ENCODE measurements at places on chromosomes 5 and 9.

- no peak for DNase-seq
Observed at GRCh38 chr5:683551-684481, 9.3 kb downstream of the TPPP start.

DNA sequence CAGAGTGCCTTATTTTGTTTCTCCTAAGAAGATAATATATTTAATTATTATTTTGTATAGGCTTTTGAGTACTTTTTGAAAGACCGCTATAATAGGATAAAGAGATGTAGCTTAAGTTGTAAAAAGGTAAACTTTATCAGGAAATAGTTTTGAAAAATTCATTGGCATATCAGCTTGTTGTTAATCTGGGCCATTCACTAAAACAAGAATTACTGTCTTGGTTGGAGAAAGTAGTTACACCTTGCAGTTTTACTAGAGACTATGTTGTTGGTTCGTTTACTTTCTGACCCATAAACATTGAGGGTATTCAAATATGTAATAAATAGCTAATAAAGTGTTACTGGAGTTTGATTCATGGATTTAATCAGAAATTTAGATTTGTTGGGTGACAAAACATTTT lies 33.7 kb downstream of the TNPO1 start:
- DNase-seq, result no peak

DNA sequence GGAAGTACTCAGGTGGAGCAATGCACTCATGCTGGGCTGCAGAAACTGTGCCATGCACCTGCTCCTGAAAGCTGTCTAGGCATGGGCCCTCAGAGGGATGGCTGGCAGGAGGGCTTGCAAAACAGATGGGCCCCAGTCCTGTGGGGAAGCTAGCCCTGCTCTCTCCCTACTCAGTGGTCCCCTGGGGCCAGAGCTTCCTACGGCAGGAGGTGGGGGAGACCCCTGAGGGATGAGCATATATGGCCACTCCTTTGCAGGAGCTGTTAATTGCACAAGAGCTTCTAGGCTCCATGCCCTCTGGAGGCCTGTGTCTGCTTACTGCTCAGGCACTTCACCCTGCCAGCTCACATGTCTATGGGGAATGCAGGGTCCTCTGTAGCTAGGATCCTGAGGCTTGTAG lies 545.3 kb upstream of the PTPRD start:
- no peak for DNase-seq

DNA sequence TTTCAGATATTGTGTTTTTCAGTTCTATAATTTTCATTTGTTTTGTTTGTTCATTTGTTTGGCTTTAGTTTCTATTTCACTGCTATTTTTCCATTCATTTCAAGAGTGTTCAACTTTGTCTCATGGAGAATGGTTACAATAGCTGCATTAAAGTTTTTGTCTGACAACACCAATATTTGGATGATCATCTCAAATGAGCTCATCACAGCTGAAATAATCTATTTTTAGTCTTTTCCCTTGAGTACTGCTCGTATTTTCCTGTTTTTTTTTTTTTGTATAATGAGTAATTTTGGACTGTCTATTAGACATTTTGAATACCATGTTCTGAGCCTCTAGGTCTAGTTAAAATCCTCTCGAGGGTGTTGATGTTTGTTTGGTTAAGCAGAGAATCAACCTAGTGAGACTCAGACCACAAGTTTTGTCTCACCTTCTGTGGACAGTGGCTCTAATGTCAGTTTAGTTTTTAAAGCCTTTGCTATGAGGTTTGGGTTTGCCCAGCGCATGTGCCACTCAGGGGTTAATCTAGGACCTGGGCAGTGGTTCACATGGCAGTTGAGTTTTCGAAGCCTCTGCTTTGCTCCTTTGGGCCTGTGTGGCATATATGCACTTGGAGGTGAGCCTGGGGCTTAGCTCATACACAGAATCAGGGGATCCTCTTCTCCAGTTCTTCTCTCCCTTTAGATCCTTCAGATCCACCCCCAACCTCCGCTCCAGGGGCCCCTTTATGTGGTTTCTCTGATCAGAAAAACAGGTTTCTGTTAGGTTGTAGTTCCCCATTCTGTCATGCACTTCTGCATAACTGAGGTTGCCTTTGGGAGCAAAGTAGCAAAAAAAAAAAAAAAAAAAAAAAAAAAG lies 79.8 kb downstream of the ARSB start:
- DNase-seq, result no peak

DNA sequence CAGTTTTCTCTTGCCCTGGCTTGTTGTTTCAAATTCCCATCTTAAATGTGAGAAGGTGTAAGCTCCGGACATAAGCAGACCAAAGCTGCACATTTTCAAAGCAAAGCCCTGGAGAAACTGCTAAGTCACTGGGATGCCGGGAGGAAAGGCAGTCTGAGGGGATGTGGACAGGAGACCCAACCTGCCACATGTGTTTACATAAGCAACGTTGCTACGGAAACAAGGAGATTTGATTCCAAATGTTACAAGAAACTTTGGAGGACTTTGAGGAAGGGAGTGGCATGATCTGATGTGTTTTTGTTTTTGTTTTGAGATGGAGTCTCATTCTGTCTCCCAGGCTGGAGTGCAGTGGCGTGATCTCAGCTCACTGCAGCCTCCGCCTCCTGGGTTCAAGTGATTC lies 25.7 kb upstream of the INSYN2B start:
- DNase-seq, result no peak

DNA sequence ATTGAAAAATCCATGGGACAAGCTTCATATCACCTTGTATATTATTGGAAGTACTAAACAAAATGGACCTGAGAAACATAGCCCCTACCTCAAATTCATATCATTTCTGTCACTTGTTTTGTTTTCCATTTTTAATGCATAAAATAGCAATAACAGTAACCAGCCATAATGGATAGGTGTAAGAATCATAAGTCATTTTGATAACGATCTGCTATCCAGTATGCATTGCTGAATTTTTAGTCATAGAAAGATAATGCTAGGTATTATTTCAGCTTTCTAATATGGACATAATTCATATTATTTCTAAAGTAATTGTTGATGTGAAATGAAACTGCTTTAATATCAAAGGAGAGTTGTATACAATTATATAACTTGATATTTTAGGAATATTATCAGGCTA lies 1.1 kb upstream of the LRRC70 start:
- DNase-seq, result no peak

DNA sequence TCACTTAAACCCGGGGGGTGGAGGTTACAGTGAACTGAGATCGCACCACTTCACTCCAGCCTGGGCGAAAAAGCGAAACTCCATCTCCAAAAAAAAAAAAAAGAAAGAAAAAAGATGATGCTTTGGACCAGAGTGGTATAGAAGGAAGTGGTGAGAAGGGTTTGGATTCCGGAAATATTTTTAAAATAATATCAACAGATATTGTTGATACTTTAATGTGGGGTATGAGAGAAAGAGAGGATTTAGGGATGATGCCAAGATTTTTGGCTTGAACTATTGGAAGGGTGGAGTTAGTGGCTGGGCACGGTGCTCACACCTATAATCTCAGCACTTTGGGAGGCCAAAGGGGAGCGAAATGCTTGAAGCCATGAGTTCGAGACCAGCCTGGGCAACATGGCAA lies 49.6 kb upstream of the PLIN2 start:
- no peak for DNase-seq

DNA sequence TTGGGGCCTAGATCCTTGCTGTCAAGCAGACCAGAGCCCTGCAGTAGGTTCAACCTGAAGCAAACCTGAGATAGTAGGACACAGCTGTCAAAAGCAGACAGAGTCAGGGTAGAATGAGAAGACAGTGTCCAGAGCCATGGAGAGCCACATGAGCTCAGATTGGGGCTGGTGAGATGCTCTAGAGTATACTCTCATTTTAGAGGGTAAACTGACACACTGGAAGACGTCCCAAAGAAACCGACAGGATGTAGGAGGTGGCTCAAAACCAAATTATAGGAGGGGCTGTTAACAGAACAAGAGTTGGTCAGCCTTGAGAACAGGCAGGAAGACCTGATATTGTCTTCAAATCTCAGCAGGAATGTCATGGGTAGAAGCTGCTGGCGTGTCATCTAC lies 11.5 kb downstream of the CCDC69 start:
- DNase-seq, result no peak

GRCh38 chr9:101639311-101639710 lies 44.5 kb upstream of the PPP3R2 start:
- DNase-seq, result no peak

- no peak for DNase-seq
Observed at GRCh38 chr5:30401479-30402058, 791.9 kb upstream of the CDH6 start.

GRCh38 chr9:34500623-34501267 lies 22.0 kb downstream of the ENHO start:
- DNase-seq, result peak; percentile 55

DNA sequence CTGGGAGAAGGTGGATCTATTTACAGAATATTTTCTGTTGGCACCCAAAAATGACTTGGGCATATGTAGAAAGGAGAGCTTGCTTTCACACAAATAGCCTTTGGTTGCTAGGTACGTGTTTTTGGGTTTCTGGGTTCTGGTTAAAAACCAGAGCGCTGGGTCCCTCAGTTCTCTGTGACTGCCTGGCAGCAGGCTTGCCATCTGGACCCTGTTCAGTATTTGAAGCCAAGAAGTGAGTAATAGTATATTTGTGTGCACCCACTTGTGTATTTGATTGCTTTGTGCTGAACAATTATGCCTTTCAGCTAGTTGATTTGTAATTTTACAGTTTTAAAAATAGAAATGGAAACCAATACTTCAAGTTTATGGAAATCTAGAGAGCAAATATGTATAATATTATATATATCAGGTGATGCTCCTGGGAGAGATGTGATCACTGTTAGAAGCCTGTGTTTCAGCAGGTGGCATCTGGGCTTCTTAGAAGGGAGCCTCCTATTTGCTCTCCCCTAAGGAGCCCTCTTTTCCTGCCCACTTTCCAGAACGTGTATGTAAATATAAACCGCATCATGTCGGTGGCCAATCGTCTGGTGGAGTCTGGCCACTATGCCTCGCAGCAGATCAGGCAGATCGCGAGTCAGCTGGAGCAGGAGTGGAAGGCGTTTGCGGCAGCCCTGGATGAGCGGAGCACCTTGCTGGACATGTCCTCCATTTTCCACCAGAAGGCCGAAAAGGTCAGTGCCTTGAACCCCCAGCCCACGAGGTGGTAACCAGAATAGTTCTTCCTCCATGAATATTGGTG lies 153.6 kb downstream of the TRIO start:
- DNase-seq, result no peak

- no peak for DNase-seq
Observed at GRCh38 chr9:94865582-94866452, 139.3 kb downstream of the AOPEP start.

DNA sequence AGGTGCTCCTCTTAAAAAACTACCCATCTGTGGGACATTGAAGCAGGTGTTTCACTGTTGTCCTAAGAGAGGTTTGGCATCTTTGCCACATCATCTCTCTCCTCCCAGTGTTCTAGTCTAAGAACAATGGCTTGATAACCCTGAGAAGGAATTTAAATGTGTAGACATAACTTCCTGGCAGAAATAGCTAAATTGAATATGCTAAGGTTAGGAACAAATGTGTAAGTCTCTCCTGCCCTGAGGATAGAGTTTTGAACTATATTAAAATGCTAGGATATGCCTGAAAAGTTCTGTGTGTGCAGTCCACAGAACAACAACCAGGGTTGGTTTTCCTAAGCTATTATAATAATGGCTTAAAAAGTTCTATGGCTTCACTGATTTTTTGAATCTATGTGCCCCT lies 106.6 kb downstream of the LRRC70 start:
- no peak for DNase-seq

GRCh38 chr5:146947181-146947941 lies 68.8 kb upstream of the PPP2R2B start:
- no peak for DNase-seq

GRCh38 chr5:112707187-112708102 lies 30.2 kb upstream of the APC start:
- DNase-seq, result peak; percentile 88

DNA sequence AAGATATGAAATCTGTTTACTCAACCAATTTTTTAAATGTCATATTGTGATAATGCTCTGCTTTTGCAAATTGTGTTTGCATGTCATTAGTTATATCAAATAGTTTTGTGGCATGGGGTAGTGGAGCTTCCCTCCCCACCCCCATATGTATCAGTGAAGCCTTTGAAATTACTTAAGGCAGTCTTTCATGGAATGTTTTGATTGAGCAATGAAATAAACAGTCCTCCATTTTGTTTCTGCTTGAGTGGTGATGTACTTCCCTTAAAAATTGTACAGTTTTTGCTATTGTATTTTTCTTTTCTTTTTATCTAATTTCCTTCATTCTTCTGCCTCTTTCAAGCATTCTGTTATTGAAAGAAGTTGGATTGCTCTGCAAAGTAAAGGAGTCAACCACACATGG lies 3.5 kb downstream of the SOWAHA start:
- DNase-seq, result no peak

GRCh38 chr9:110949081-110949480 lies 89.2 kb downstream of the LPAR1 start:
- DNase-seq, result no peak

DNA sequence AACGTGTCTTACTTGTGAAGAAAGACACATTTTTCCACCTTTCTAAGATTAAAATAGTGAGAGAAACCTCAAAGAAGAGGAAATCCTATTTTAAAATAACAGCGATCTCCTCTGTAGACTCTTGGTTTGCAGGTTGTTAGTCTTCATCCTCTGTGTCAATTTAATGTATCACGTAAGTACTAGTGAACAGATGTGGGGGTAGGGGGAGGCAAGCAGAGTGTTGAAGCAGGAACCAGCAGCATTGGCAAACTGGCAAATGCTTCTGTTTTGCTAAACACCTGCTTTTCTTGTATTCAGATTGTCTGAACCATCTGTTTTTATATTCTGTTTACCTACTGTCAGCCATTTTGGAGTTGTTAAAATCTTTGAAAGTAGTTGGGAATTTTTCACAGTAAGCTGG lies 159.3 kb upstream of the TLX3 start:
- DNase-seq, result no peak

DNA sequence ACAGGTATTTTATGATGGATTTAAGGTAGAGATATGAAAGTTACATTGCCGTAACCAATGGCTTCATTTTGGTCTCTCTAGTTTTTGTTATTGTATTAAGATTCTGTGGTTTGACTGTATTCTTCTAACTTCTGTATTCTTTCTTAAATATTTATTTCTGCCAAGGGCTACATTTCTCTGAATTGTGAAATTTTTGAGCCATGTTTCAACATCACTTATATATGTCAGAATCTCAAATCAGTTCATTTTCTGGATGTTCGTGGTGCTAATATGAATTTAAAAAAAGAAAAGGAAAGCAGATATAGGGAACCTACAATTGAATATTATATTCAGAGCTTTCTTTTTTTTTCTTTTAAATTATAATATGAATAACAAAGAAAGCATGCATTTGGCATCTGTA lies 142.7 kb downstream of the ANXA1 start:
- DNase-seq, result no peak

Measured in activated T-helper 1 cell treated with anti-CD3 and anti-CD28 coated beads, Interleukin-2, amount 50 U/mL, for 16 hours (primary cell).